ENCODE measurements at places on chromosomes 4 and X.

- no peak for DNase-seq
Observed at GRCh38 chr4:37381040-37381668, 136.6 kb downstream of the NWD2 start.

DNA sequence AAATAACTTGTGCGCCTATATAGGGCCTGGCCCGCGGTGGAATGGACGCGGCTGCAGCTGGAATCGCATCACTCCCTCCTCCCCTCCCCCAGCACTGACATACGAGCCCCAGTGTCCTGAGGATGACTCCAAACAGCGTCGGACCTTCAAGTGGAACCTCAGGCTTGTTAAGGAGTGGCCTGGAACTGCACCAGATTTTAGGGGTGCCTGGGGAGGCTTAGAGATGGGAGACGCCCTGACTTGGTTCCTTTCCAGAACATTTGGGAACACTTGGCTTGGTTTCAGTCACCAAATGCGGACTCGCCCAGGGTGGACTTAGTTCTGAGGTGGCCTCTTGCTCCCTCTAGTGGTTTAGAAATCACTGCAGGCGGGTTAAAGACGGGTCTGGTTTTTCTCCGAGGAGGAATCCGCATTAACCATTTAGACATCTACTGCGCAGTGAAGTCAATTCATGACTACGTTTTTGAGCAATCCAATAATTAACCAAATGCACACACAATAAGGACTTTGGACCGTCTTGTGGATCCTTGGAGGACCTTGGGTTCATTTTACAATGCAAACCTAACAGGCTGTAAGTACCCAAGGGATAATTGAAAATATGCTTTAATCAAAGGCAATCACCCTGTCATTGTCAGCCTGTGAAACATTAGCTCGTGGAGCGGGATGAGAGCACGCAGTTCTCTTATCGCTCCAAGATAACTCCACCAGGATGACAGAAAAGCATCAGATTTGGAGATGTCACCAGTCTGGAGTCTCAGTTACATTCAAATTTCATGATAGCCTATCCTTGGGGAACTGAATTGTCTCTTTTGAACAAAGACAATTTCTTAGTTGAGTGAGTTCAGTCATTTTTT lies 11.2 kb upstream of the PDGFRA start:
- DNase-seq: peak; percentile 76

GRCh38 chrX:40177117-40177430 lies 79.3 kb upstream of the BCOR start:
- DNase-seq: peak; percentile 48

- no peak for DNase-seq
Observed at GRCh38 chr4:15482842-15483241, 13.2 kb downstream of the CC2D2A start.

GRCh38 chrX:115563633-115564162 lies 2.7 kb downstream of the PLS3 start:
- no peak for DNase-seq

GRCh38 chr4:147674073-147674472 lies 9.9 kb downstream of the PRMT9 start:
- no peak for DNase-seq
